ENCODE measurements at places on chromosomes 12 and 14.

- DNase-seq: no peak
Measured at GRCh38 chr12:77152623-77153193, 87.3 kb upstream of the E2F7 start.

- DNase-seq: no peak
Measured at GRCh38 chr12:54629925-54630324, 4.8 kb downstream of the LACRT start.

DNA sequence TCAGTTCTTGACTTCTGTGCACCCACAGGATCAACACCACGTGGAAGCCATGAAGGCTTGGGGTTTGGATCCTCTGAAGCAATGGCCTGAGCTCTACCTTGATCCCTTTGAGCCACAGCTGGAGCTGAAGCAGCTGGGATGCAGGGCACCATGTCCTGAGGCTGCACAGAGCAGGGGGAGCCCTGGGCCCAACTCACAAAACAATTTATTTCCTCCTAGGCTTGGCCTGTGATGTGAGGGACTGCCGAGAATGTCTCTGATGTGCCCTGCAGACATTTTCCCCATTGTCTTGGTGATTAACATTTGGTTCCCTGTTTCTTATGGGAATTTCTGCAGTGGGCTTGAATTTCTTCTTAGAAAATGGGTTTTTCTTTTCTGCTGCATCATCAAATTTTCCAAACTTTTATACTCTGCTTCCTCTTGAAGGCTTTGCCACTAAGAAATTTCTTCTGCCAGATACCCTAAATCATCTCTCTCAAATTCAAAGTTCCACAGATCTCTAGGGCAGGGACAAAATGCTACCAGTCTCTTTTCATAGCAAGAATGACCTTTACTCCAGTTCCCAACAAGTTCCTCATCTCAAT, 288.2 kb downstream of the CCDC59 start:
- no peak for DNase-seq

DNA sequence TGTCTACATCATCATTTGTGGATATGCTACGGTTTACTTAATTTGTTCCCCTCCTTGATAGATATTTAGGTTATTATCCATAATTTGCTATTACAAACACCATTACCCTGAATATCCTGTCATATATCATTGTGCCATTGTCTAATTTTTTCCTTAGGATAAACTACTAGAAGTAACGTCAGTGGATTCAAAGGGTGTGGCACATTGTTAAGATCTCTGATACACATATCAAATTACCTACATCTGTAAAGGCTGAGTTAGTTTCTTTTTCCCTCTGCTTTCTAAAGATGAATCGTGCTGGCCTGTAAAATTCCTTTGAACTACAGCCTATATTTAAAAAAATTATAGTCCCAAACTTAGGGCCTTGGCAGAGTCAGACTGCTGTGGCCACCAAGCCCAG, 53.9 kb upstream of the STRN3 start:
- DNase-seq: no peak

DNA sequence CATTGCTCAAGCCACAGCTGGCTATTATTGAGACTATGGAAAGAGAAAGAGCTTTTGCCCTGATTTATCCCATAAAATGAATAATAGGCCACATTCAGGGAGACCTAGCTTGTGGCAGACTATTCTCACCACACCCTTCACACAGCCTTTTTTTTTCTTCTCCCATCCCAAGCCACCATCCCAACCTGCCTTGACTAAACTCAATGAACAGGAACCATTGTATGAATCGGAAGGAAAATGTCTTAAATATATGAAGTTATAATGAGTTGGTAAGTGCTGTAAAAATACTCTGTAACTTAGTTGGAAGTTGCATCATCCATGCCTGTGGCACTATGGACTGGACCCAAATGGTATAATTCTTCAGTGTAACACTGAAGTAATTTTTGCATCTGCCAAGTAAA, 338.4 kb downstream of the RAD51B start:
- DNase-seq: no peak

DNA sequence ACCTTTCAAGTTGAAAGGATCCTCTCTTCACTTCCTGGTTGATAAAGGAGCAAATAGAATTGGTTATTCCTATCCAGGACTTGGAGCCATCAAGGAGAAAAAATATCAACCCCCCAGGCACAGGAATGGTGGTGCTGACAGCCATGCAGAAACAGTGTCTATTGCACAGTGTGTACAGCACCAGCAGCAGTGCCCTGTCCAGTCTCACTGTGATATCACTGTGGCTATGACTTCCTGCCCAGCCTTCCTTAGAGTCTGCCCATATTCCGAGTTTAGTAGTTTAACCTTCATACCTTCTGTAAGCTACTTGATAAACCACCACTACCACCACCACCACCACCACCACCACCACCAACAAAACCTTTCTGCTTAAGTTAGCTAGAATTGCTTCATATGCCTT, 45.1 kb upstream of the FERMT2 start:
- no peak for DNase-seq

DNA sequence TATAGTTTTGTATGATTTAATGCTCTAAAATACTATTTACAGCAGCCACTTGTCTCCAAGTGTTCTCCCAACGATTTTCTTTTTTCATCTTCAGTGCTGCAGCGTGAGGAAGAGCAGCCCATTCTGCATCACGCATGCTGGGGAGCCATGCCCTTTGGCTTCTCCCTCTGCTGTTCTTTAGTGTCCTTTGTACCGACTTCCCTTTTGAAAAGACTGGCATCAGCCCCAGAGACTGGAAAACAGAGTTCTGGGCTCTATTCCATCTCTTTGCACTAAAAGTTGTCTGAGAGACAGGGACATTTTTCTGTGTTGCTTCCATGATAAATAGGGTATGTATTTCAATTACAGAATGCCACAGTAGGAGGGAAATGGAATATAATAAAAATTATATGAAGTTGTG, 105.1 kb downstream of the RERG start:
- no peak for DNase-seq

GRCh38 chr12:43935581-43935980, 99.7 kb downstream of the TMEM117 start:
- DNase-seq: no peak

GRCh38 chr12:9969673-9970072, 1.5 kb upstream of the CLEC12A start:
- DNase-seq: no peak

- DNase-seq: peak; percentile 20
Measured at GRCh38 chr14:32469388-32470160, 140.5 kb downstream of the AKAP6 start.

GRCh38 chr12:116065606-116066005, 211.9 kb downstream of the MED13L start:
- DNase-seq: no peak

DNA sequence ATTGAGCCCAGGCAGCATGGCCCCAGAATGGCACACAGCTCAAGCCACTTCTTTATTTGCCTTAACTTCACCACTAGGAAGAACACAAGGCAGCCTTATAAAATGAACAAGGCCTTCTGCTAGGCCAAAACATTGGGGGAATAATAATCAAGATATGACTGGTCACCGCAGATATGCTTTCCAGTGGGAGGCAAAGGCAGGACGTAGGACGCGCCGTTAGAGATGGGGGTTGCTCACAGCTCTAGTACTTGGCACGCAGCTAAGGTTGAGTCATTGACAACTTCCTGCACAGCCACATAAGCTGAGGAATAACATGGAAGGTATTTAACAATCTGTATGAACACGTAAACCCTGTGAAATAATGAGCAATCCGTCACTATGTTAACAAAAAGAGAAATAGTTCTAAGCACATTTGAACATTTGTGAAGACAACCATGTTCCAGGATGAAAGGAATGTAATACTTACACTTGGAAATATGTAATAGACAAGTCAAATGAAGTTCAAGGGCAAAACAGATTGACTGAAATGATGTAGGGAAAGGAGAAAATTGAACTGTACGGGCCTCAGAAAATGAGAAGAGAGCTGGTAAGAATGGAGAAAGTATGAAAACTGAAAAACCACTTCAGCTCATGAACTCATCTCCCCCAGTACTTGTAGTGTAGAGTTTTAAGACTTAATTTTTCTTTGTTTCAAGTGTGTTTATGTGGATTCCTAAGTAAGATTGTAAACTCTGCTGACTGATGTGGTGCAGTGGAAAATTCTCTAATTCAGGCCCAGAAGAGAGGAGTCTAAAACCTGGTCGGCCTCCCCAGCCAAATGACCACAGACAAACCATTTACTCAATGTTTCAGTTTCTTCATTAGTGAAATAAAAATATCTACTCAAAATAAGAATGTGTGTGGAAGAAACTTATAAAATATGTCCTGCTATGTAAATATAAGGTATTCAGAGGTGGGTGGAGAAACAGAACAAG, 59.3 kb upstream of the CCDC91 start:
- DNase-seq: peak; percentile 50

- no peak for DNase-seq
Measured at GRCh38 chr12:59646636-59647035, 50.8 kb downstream of the SLC16A7 start.

DNA sequence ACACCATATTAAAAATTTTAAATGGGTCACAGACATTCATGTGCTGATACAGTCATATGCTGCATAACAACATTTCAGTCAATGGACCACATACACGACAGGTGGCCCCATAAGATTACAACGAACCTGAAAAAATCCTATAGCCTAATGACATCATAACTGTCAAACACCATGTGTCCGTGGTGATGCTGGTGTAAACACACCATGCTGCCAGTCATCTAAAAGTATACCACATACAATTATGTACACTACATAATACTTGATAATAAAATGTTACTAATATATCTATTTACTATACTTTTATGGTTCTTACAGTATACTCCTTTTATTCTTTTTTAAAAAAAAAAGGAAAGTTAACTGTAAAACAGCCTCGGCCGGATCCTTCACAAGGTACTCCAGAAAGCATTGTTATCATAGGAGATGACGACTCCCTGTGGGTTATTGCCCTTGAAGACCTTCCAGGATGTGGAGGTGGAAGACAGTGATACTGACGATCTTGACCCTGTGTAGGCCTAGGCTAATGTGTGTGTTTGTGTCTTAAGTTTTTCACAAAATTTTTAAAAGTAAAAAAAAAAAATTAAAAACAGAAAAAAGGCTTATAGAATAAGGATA, 5.0 kb upstream of the TDG start:
- DNase-seq: no peak

DNA sequence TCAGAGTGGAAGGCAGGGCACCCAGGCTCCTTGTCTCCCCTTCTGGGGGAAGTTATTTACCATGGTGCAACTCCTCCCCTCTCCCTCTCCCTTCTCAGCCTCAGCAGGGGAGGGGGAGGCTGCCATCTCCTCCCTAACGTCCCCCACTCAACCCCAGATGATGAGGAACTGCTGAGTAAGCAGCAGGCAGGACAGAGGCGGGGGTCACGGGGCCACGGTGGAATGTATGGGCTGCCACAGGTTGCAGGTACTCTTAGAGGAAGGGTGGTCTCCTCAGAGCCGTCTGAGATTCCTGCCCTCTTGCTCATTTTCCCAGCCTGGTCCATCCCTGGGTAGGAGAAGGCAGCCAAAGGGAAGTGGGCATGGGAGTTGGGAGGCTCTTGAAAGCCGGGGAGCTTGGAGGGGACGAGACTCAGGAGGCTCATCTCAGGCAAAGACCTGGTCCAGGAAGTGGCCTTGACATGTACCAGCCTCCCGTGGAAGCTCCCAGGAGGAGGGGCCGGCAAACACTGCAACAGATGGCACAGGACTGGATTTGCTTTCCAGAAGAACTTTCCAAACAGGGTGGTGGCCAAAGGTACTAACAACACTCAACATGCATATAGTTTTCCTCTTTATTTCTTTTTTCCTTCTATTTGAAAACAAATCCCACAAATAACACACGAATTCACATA, 19.0 kb downstream of the RIN3 start:
- DNase-seq: no peak

- no peak for DNase-seq
Measured at GRCh38 chr12:90207799-90208198, 499.2 kb upstream of the ATP2B1 start.

- no peak for DNase-seq
Measured at GRCh38 chr12:70252832-70253231, 9.6 kb downstream of the CNOT2 start.

- DNase-seq: peak; percentile 95
Measured at GRCh38 chr12:55929306-55929791, 1.6 kb upstream of the DGKA start.

GRCh38 chr14:91396959-91397815, 20.4 kb downstream of the CCDC88C start:
- DNase-seq: peak; percentile 79

- no peak for DNase-seq
Measured at GRCh38 chr14:76538648-76539008, 162.7 kb downstream of the ESRRB start.

- peak; percentile 69 for DNase-seq
Measured at GRCh38 chr12:106303202-106303820, 778 bp downstream of the TCP11L2 start.

- peak; percentile 38 for DNase-seq
Measured at GRCh38 chr12:45231515-45232145, 15.7 kb downstream of the ANO6 start.

DNA sequence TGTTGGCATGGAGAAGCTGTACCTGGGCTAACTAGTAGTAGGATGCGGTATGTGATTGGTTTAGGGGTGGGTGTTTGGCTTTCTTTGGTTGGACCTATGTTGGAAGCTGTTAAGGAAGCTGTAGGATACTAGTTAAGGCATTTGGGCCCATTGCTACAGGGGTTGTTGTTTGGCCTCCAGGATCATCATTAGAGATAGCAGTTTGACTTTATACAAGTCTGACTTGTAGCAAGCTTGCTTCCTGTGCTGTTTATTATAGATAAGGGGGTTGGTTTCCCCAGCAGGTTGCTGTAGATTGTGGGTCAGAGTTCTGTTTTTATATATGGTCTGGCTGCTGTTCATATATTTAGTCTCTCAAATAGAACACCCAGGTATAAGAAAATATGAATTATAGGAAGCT, 1.4 kb upstream of the PRIM1 start:
- DNase-seq: no peak

GRCh38 chr14:25908277-25909044, 689.4 kb downstream of the NOVA1 start:
- no peak for DNase-seq

DNA sequence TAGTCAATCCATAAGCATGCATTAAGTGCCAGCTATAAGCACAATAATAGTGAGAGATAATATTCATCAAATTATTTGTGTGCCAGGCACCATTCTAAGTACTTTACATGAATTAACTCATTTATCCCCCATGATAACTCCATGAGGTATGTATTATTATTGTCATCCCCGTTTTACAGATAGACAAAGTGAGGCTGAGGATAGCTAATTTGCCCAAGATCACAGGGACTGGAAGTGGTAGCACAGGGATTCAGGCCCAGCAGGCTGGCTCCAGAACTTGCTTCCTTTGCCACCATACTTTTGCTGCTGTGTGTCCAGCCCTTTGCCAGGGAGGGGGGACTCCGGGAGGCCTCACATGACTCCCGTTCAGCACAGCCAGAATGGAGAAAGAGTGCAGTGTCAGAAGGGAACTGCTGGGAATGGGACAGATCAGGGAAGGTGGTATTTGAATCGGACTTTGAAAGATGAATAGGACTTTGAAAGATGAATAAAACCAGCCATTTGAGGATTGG, 128.0 kb upstream of the PWP1 start:
- no peak for DNase-seq

- no peak for DNase-seq
Measured at GRCh38 chr12:46509135-46509534, 136.6 kb upstream of the SLC38A2 start.

Measured in activated CD4-positive, alpha-beta T cell treated with anti-CD3 and anti-CD28 coated beads, Interleukin-10, Interleukin-2, amounts not matched to agents 100 ng/mL and 50 ng/mL, durations not matched to agents 16 hours and 8 hours (primary cell).